ENCODE measurements at places on chromosomes 1 and 21.

DNA sequence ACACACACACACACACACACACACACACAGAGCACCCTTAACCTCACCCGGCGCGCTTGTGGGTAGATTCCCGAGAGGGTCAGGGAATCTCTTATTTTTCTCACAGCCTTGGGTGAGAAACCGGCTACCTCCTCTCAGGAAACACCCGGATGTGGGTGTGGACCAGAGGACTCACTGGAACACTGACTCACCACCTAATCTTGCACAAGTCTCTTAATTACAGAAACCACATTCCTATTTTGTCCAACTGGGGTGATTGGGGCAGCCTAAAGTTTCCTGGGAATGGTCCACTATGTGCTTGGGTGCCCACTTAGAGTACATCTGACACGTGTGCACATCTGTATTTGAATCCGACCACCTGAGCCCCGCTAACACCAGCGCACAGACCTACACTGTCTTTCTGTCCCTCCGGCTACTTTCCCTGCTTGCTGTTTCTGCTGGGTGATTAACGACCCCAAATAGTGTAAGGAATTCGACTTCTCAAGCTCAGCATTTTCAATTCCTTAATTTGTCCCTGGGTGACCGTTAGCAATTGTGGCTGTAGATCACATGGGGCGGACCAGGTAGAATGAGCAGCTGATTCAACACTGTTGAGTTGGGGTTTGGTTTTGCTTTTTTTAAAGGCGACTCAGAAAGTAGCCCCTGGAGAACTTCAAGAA lies 14.0 kb upstream of the TBX15 start:
- no peak for DNase-seq

- no peak for DNase-seq
Observed at GRCh38 chr1:157429601-157430240, 122.6 kb downstream of the FCRL5 start.

- DNase-seq = no peak
Observed at GRCh38 chr1:244712669-244713068, 59.7 kb downstream of the DESI2 start.

DNA sequence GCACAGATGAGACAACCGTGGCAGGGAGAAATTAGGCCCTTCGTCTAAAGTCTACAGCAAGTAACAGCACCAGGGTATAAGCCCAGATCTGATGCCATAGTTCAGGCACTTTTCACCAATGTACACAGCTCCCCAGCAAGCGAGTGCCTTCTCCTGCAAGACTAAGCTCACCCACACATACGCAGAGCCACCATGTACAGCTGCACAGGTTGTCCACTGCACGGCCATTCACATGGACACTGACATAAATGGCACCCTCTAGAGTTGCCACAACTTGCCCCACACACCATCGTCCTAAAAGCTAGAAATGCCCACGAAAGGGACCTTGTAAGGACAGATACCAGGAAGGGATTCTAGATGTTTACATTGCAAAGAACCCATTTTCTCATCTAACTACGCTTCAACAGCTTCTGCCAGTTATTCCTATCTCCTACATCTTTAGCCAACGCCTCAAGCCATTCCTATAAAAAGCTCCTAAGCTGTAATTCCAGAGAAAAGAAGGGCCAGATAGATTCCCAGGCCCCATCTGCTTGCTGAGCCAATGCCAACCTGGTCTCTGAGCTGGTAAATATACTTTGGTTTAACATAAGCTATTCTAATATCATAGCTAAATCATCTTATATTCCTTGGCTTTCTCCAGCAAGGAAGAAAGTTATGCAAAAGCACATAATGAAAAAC lies 174.0 kb upstream of the KAZN start:
- DNase-seq = no peak

DNA sequence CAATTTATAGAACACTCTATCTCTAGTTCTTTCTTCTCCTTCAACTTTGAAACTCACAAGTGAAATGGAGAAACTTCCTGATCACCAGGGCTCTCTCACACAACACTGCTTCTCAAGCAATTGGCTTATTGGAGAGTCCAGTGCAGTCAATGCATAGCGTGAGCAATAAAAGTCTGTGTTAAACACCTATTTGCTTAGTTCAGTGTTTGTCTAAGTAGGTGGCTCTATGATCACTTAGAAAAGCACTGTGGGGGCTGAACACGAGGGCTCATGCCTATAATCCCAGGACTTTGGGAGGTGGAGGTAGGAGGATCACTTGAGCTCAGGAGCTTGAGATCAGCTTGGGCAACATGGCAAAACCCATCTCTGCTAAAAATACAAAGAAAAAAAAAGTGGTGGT lies 12.2 kb downstream of the CTSS start:
- no peak for DNase-seq

- DNase-seq = no peak
Observed at GRCh38 chr1:103087256-103087655, 21.1 kb downstream of the COL11A1 start.

All from hematopoietic multipotent progenitor cell (in vitro differentiated cells).